NCI-H1930 (cell line): ENCODE measurements at places on chromosomes 7 and 10.

DNA sequence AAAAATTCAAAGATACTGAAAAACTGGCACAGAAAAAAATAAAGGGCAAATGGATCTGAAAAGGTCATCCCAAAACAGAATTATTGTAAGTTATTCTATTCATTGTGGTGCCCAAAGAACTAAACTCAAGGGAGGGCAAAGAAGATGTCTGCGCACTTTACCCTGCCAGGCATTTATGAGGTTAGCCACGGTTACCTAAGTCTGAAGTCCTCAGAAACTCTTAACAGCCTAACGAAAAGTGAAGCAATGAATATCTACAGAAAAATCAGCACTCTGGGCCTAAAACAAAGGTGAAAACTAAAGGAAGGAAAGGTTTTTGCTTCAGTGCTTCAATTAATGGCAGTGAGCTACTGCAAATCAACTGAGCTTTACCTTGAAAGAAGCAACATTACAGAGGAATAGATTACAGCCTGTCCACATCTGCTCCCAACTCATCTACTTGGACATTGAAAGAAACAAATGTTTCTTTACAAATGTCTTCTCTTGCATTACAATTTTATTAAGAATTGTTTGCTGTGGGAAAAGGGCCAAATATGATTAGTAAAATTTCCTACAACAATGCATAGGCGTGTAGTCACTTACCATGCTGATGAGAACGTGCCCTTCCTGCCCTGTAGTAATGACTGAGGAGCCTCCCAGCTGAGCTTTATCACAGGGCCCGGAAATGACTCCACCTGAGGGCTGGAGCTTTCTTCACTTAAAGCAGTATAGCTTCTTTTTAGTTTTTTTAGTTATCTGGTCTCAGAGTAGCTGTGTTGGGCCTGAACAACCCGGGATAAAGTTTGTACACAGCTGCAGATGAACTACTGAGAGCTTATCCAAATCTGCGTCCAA, at the start of gene TUBAL3:
Gene TUBAL3 (minus strand): TSS at position 621 of the 834 bp plus-strand sequence. CDS start 36 bp downstream, at position 585.
- no peak for DNase-seq

- DNase-seq, result no peak
These were observed 60.5 kb downstream of the SEMA3C start for GRCh38 chr7:80858141-80858903.

DNA sequence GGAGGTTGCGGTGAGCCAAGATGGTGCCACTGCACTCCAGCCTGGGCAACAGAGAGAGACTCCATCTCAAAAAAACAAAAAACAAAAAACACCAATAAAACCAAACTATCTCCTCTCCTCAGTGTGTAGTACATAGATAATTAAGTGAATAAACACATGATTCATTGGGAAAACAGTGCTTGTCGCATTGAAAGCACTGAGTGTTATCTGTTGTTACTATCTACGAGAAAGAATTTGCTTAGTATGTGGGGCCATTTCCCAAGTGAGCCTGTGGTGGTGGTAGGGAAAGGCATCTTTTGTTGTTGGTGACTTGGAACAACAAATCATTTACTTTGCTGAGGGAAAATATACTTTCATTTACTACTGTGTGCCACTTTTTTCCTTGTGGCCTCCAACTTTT, 42.6 kb downstream of the RSBN1L start:
- DNase-seq, result peak; percentile 80

- DNase-seq, result no peak
These were observed 22.5 kb downstream of the CHN2 start for GRCh38 chr7:29217113-29217512.

DNA sequence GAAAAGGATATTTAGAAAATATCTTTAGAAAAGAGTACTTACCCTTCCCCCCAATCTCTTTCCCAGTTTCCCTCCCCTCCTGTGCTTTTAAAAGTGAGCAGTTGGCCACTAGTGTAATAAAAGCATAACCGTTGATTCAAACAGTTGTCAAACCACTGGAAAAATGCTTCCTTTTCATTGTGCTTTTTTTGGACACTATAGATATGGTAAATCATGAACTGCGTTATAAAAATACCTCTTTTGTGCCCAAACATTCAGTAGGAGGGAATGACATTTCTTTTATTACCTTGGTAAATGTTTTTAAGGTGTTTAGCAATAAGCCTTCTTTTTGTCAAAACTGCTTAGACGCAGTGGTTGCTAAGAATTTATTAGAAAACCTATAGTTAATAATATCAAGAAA, 232.4 kb downstream of the SLC25A13 start:
- peak; percentile 45 for DNase-seq

- no peak for DNase-seq
These were observed 30.0 kb downstream of the IKZF1 start for GRCh38 chr7:50334341-50334994.

GRCh38 chr7:121807078-121807477, 65.9 kb upstream of the PTPRZ1 start:
- no peak for DNase-seq

- DNase-seq, result peak; percentile 45
These were observed 68.0 kb downstream of the LANCL2 start for GRCh38 chr7:55432939-55433784.

- DNase-seq, result no peak
These were observed 91.6 kb downstream of the INPP5A start for GRCh38 chr10:132628966-132629900.

- no peak for DNase-seq
These were observed 102.1 kb downstream of the CXCL12 start for GRCh38 chr10:44282626-44283300.

GRCh38 chr7:22860784-22861482, 38.3 kb upstream of the TOMM7 start:
- DNase-seq, result no peak

GRCh38 chr10:34886906-34887642, 72.0 kb upstream of the PARD3 start:
- no peak for DNase-seq

- no peak for DNase-seq
These were observed 1.6 kb upstream of the LGI1 start for GRCh38 chr10:93756118-93756517.

- DNase-seq, result no peak
These were observed 16.8 kb downstream of the MACC1 start for GRCh38 chr7:20200361-20200760.

DNA sequence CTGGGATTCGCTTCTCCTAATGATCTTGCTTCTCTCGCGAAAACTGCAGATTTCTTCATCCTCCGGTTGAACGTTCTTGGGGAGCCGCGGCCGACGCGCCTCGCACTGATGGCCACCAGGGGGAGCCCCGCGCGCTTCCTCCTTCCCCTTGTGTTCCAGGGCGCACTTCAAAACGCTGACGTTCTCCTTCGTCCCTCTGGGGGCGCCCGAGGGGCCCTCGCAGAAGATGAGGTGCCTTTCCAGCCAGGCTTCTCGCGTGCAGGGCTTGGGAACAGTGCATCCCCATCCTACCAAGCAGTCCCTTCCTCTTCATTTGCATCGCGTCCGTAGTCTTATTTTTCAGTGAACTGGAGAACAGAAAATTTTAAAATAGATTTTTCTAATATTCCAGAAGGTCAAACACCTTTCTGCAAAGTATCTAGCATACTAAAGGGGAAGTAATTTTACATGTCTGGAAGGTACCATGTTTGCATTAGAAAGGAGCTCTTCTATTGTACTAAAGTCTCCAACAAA, 22.5 kb downstream of the GSTO2 start:
- peak; percentile 26 for DNase-seq

DNA sequence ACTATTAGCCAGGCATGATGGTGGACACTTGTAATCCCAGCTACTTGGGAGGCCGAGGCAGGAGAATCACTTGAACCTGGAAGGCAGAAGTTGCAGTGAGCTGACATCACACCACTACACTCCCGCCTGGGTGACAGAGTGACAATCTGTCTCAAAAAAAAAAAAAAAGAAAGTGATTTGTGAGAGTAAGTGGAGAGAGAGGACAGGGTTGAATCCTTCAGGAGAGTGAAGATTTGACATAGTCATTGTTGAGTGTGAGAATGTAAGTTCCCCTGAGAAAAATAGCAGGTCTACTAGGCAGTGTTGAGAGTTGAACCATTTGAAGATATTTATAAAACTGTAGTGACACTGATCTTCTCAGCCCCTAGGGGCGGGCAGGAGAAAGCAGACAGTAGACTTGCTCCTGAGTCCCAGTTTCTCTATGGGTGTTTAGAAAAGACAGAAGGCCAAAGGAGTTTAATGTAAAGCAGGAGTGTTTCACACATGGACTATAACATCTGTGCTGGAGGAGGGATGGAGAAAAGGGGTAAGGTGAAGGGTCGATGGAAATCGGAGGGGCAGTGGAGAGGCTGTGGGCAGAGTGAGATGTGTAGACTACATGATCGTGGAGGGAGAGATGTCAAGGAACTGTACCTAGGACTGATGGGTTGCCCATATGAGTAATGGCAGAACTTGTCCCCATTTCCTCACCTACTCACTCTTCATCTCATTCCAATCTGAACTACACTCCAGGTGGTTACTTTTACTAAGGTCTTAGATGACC, 13.7 kb upstream of the LAMB4 start:
- DNase-seq, result no peak

DNA sequence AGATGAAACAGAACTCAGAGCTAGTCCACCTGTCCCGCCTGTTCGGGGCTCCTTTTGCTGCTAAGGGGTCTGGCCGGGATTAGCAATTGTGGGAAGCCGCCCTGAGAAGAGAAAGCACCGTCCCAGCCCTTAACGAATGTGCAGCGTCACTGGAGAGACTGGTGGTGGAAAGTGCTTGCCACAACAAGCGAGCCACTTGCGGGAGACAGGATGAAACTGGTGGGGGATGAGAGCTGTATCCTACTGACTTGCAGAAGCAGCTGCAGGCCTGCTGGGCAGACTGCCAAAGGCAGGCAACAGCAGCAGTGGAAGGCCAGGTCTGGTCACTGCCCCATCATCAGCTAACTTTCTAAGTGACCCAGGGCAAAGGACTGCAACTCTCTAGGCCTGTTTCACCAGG, 95.4 kb downstream of the FAM53B start:
- DNase-seq, result no peak

DNA sequence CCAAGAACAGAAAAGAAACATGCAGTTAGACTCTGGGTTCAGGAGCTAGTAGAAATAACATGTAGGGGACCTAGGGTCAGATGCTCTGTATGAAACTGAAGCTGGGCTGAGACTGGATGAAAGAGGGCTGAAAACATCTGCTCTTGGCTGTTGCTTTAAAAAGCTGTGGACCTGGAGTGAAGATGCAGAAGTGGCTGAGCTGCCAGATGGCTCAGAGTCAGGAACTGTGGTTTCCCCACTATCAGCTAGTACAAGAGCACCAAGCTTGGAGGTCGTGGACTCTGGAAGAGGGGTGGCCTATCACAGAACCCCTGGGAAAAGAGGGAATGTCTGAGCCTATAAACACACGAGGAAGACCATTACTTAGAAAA, 5.9 kb downstream of the ADK start:
- DNase-seq, result no peak

DNA sequence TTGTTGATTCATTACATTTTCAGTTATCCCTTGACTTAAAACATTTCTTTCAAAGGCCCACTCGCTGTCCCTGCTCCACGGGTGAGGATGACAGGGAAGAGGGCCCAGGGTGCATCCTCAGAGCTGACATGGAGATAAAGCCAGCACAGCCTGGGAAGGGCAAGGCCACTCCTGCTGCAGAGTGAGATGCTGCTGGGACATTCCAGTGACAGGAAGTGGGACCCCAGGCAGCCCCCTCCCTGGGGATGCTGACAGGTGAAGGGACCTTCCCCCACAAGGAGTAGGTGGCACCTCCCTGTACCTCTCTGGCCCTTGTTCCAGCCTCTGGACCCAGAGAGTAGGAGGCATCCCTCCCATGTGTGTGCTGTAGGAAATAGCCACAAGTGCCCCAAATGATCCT, 97.8 kb upstream of the DDC start:
- no peak for DNase-seq

GRCh38 chr10:108861181-108861754, 1062.0 kb downstream of the XPNPEP1 start:
- DNase-seq, result no peak

DNA sequence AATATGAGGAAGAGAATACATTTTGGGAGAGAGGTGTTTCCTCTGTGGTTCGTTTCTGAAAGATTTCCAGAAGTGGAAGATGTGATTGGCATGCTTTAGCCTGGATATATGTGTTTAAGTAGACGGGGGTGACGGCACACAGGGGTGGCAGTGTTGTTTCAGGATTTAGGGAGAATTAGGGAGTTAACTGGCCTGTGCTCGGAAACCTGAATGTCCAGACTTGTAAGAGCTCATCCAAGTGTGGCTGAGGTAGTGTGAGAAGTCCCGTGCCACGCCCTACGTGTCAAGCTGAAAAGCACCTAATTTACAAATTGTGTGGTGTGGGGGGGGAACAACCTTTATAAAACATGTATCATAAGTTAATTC, 1.1 kb downstream of the RALA start:
- DNase-seq, result no peak

DNA sequence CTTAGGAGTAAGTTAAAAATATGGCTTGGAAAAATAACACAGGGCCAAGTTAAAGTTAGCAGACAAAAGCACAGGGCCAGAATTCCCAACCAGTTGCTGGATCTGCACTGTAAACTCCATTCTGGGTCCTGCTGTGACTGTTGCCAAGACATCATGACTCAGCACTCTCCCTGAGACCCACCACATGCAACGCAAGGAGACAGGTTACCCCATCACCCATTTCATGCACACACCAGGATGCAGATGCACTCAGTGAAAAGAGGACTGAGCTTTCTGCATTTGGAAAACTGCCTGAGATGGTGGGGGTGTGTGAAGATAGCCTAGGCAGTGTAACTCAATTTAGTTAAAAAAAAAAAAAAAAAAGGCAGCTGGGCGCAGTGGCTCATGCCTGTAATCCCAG, 97.6 kb upstream of the ZNF438 start:
- DNase-seq, result no peak

- no peak for DNase-seq
These were observed 57.6 kb downstream of the BICC1 start for GRCh38 chr10:58570307-58570723.

DNA sequence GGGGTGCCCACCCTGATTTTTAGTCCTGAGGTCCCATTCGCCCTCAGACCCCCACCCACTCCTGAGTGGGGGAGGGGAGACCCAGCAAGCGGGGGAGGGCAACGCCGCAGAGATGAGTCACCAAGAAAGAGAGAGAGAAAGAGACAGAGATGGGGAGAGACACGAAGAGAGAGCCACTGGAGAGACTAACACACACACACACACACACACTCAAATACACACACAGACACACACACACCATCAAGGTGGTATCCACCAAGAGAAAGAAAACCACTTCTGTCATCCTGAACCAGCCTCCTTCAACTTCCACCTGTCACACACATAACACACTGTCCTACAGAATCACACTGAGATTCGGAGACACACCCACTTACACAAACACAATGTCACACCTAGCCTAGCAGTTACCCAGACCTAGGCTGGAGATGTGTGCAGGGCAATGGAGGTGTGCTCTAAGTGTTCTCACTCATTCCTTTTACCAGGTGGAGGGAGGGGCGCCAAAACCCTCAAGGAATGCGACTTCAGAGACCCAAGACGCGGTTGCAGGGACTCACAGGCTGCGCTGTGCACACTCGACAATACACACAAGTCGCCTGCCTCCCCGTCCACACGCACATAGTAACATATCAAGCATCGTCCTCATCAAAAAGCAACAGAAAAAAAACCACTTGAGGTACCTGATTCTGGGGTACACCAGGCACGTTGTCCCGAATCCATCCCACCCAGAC, 3.9 kb upstream of the VGF start:
- no peak for DNase-seq
